Central memory CD8-positive, alpha-beta T cell (primary cell): ENCODE measurements at places on chromosomes 5 and 9.

GRCh38 chr9:107571148-107571547, 81.6 kb upstream of the KLF4 start:
- H3K4me3 ChIP-seq, result no peak overlapping the region
- H3K4me1 ChIP-seq, result no peaks in the 10 kb centered on the region
- no peaks in the 10 kb centered on the region for H3K27me3 ChIP-seq
- no peak overlapping the region for H3K27ac ChIP-seq
- H3K36me3 ChIP-seq, result no peaks in the 10 kb centered on the region

DNA sequence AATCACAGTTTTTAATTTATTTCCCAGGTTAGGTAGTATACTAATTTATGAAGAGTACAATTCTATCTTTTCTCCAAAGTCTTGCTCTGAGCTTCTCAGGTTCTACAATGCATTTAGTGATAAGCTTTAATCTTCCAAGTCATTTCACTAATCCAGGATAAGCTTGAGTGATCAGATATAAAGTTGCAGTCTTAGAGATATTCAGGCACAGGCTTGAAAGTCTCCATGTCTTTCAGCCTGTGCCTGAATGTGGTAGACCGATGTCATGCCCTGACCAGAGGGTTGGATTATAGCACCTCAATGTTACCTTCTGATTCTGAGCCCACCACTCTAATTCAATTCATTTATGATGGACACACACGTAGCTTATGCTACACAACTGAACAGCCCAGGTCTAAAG, 3.2 kb downstream of the CRHBP start:
- peaks cover 12% of the 10 kb centered on the region for H3K4me1 ChIP-seq
- no peak overlapping the region for H3K27ac ChIP-seq
- no peaks in the 10 kb centered on the region for H3K36me3 ChIP-seq
- no peak for DNase-seq
- peaks cover 42% of the 10 kb centered on the region for H3K27me3 ChIP-seq

- H3K36me3 ChIP-seq, result peaks cover 49% of the 10 kb centered on the region
- H3K27ac ChIP-seq, result no peak overlapping the region
- no peak overlapping the region for H3K4me3 ChIP-seq
- DNase-seq, result no peak
- H3K27me3 ChIP-seq, result no peaks in the 10 kb centered on the region
These were observed 64.7 kb upstream of the RICTOR start for GRCh38 chr5:39138892-39139291.

DNA sequence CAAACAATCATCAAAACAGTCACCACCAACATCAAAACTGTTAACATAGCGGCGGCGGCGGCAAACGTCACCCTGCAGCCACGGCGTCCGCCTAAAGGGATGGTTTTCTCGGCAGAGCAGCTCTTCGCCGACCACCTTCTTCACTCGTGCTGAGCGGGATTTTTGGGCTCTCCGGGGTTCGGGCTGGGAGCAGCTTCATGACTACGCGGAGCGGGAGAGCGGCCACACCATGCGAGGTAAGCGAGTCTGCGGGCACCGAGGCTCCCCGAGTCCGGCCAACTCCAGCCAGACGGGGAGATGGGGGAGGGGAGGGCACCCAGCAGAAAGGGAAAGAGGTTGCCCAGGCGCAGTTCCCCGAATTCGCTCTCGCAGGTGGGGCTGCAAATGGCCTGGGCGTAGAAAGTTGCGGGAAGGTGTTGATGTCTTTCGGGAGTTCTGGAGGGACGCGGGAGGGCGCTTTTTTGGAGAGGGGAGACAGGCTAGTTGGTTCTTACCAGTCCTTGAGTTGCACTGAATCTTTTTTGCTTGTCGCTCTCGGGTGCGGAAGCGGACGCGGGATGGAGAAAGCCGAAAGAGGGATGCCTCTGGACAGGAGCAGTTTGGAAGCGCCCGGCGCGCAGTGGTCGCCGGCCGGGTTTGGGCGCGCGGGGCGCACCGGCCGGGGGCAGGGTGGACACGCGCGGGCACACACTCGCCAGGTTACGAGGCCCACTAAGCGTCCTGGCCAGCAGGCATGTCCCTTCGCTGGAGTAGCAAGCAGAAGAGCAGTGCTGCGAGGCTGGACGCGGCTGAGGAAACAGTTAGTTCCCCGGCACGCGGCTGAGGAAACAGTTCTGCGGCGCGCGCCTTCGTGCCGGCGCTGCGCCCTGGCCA, 849 bp downstream of the RORB start:
- H3K36me3 ChIP-seq, result peaks cover 4% of the 10 kb centered on the region
- no peak for DNase-seq
- H3K4me1 ChIP-seq, result peaks cover 27% of the 10 kb centered on the region
- H3K27ac ChIP-seq, result peak overlapping the region; percentile 84
- peaks cover 57% of the 10 kb centered on the region for H3K27me3 ChIP-seq

GRCh38 chr5:177982072-177982727, 13.8 kb downstream of the PROP1 start:
- DNase-seq, result no peak
- H3K27me3 ChIP-seq, result peaks cover 54% of the 10 kb centered on the region
- no peak overlapping the region for H3K27ac ChIP-seq
- no peaks in the 10 kb centered on the region for H3K4me1 ChIP-seq
- peaks cover 6% of the 10 kb centered on the region for H3K36me3 ChIP-seq

GRCh38 chr5:168468836-168469235, 17.4 kb upstream of the RARS1 start:
- no peaks in the 10 kb centered on the region for H3K27me3 ChIP-seq
- DNase-seq, result no peak
- no peak overlapping the region for H3K27ac ChIP-seq
